Epithelial cell of proximal tubule (primary cell): ENCODE measurements at places on chromosomes 16 and 17. TPM values are rescaled to one million over a fixed set of nuclear protein-coding genes. Genes with fewer than 3 reads are reported as not detected.

- no peak for DNase-seq
Measured at GRCh38 chr16:83808573-83809014, 816 bp downstream of the HSBP1 start.

DNA sequence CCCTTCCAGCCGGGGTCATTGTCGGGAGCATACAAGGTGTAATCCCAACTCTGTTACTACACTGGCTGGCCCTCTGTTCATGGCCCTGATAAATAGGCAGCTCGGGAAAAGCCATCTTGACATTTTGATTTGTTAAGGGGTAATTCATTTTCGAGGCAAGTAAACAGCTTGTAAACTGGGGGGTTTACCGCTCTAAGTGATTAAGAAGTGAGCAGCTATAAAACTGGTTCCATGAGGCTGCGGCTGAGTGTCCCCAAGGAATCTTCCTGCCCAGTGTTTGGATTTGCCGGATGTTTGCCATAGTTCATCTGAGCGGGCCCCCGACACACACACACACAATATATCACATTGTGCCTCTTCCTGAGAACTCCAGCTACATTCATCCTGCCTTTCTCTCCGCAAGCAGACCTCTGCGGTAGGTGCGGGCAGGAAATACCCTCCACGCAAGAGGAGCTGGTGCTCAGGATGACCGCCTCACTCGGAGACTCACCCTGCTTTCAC lies 92.2 kb downstream of the SOCS1 start:
- no peak for DNase-seq

DNA sequence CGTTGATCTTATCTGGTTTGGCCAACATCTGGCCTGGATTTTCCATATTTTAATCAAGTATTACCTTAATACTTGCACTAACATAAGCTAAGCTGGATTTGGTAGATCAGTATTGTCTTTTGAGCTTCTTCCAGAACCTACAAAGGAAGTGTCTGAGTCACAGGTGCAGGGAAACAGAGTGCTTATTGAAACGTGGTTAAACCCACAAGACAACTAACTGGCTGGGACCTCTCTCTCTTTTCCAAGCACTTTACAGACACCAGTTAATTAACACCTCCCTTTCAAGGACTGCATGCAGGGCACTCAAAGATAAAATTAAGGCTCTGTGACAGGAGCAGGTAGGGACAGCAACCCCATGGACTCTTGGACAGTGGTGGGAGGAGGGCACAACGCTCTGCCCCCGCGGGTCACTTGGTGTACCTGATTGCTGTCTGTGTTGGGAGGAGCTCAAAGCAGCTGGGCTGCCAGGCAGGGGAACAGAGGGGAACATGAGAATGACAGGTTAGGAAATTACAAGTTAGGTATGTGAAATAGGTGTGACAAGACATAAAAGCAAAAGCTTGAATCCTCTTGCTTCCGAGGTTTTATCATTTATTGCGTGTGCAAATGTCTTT lies 133.7 kb upstream of the MON1B start:
- peak; percentile 6 for DNase-seq

DNA sequence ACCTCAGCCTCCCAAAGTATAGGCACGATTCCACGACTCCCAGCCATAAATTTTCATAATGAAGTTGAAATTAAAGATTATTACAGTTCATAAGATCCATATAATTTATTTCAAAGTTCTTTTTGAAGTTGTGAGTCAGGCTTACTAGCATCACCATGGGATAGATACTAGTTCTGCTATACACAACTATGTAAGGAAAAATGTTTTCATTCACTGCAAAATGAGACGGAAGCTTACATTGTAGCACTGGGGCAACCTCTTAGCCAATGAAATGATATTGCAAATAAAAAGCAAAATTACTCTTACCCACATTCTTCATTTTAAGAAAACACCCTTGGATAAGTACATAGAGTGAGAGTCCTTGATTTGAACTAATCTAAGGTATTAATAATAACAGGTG lies 18.8 kb upstream of the MARCHF10 start:
- DNase-seq, result no peak

DNA sequence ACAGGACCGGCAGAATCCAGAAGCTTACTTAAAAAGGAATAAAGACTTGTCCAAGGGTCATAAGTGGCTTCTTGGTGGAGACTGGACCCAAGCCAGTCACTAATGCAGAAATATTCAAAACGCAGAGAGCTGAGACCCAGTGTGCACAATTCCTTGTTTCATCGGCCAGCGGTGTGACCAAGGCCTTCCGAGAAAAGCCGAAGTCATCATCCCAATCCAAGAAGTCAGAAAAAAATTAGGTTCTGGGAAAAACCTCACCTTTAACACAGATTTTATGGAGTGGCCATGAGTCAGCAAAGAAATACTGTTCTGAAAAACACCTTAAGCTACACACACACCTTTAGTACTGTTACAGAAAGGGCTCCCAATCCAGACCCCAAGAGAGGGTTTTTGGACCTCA lies 1.0 kb upstream of the GCSH start:
- DNase-seq, result no peak

GRCh38 chr17:39596543-39597267 lies 11.0 kb downstream of the NEUROD2 start:
- DNase-seq, result no peak

The SERPINF2 gene
- 0.07 and 0.92 TPM in 2 replicates for total RNA-seq

GRCh38 chr17:45825792-45826191 lies 18.9 kb upstream of the SPPL2C start:
- DNase-seq, result no peak

GRCh38 chr16:66713076-66713475 lies 16.5 kb upstream of the CMTM4 start:
- no peak for DNase-seq

- no peak for DNase-seq
Measured at GRCh38 chr17:36721560-36722120, 120.3 kb downstream of the MRM1 start.
